ENCODE measurements at places on chromosomes 2 and 18.

DNA sequence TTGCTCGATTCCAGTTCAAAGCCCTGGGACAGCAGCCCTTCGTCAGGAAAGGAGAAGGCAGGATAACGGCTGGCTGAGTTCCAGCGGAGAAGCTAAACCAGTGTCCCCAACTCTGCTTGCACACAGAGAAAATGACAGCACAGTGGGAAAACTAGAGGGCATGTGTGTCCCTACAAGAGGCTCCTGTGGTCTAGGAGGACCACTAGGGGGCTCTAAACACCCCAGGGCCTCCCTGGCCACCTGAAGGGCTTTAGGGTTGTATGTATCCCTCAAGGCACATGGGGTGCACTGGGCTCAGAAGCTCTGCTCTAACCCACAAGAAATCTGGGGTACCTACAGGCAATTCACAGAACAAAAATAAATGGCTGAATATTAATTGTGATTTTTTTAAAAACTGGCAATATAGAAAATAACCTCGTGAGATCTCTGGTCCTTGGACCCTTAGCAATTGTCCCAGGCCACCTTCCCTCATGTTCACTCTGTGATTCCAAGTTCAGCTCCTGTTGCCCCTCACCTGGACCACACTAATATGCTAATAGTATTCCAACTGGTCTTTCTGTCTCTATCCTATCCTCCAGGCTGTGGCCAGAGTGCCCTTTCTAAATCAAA, 17.5 kb downstream of the STAT1 start:
- no peak overlapping the region for H3K27ac ChIP-seq
- peaks cover 7% of the 10 kb centered on the region for H3K36me3 ChIP-seq
- no peak overlapping the region for H3K4me3 ChIP-seq
- H3K27me3 ChIP-seq, result no peaks in the 10 kb centered on the region
- no peaks in the 10 kb centered on the region for H3K4me1 ChIP-seq

- no peak overlapping the region for H3K27ac ChIP-seq
- H3K4me3 ChIP-seq, result no peak overlapping the region
- H3K36me3 ChIP-seq, result no peaks in the 10 kb centered on the region
- no peaks in the 10 kb centered on the region for H3K27me3 ChIP-seq
- DNase-seq, result no peak
Measured at GRCh38 chr2:64481665-64482064, 27.7 kb downstream of the LGALSL start.

GRCh38 chr2:233473878-233474277, 92.7 kb downstream of the USP40 start:
- H3K27me3 ChIP-seq, result no peaks in the 10 kb centered on the region
- H3K36me3 ChIP-seq, result no peaks in the 10 kb centered on the region
- H3K4me1 ChIP-seq, result no peaks in the 10 kb centered on the region
- no peak for DNase-seq

GRCh38 chr18:31679133-31679742, 5.1 kb downstream of the B4GALT6 start:
- peaks cover 6% of the 10 kb centered on the region for H3K4me1 ChIP-seq
- H3K4me3 ChIP-seq, result no peak overlapping the region
- no peaks in the 10 kb centered on the region for H3K27me3 ChIP-seq
- DNase-seq, result no peak
- no peaks in the 10 kb centered on the region for H3K36me3 ChIP-seq
- H3K27ac ChIP-seq, result no peak overlapping the region

DNA sequence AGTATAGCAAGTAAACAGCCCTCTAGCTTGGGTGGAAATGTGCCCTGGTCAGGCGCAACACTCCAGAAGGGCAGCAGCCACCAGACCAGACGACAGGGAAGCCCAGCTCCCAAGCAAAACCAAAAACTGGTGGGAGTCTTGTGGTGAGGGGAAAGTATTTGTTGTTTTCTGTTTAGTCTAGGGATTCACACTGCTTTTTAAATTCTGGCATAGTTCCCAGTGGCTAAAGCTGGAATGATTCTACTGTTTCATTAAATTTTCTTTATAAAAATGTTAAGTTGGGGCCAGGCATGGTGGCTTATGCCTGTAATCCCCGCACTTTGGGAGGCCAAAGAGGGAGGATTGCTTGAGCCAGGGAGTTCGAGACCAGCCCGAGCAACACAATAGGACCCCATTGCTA, 38.5 kb downstream of the MERTK start:
- DNase-seq, result no peak
- no peaks in the 10 kb centered on the region for H3K4me1 ChIP-seq
- H3K27ac ChIP-seq, result no peak overlapping the region
- H3K27me3 ChIP-seq, result no peaks in the 10 kb centered on the region
- H3K36me3 ChIP-seq, result no peaks in the 10 kb centered on the region
